ENCODE measurements at places on chromosomes 5 and 9. TPM values are rescaled to one million over a fixed set of nuclear protein-coding genes. Genes with fewer than 3 reads are reported as not detected.
A peak's percentile ranks its signal among the peaks of the same experiment; 100 is the strongest.

- no peak for DNase-seq
These were observed 37.6 kb upstream of the HNRNPA0 start for GRCh38 chr5:137791799-137792198.

- DNase-seq = no peak
These were observed 6.3 kb upstream of the ATG10 start for GRCh38 chr5:81965524-81965923.

DNA sequence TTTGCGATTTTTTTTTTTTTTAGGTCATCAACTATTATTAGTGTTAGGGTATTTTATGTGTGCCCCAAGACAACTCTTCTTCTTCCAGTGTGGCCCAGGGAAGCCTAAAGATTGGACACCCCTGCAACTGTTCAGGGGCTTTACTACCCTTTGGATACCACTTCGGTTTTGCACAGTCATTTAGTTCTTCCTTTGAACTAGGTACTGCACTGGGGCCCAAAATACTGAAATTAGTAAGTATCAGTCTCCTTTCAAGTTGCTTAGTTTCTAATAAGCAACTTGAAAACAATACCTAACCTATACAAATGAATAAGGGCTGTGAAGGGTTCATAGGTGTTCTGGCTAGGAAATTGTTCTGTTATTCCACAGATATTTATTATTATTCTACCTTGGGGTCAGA is 45.3 kb downstream of the CWC27 start:
- no peak for DNase-seq

DNA sequence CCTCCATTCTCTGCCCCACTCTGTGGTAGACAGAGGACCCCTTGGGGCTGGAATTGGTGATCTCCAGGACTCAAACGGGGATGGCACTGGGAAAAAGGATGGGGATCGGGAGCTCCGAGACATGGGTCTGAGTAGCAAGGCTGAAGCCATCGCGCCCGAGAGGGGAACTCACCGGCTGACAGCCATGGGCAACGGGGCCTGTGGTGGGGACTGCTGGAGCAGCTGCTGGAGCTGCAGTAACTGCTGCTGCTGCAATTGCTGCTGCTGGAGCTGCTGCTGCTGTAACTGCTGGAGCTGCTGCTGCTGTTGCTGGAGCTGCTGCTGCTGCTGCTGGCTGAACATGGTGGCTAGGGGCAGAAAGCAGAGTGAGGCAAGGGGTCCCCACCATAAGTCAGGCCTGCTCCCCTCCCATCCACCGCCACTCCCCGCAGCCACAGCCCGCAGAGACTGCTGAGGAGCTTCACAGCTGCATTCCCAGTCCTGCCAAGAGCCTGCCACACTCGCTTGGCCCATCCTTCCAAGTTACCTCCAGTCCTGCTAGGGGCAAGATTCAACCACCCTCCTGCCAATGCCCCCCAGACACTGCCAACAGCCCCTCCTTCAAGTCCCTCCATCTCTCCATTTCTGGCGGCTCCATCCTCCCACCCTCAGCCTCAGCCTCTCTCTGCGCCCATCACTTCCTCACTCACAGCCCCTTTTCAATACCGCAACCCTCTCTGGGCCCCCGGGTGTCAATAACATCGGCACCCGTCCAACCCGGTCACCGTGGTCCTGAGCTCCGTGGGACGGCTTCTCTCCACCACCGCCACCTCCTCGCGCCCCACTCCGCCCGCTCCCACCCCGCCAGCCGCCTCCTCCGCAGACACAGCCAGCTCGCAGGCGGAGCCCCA is 611 bp downstream of the CIZ1 start:
- no peak for DNase-seq

DNA sequence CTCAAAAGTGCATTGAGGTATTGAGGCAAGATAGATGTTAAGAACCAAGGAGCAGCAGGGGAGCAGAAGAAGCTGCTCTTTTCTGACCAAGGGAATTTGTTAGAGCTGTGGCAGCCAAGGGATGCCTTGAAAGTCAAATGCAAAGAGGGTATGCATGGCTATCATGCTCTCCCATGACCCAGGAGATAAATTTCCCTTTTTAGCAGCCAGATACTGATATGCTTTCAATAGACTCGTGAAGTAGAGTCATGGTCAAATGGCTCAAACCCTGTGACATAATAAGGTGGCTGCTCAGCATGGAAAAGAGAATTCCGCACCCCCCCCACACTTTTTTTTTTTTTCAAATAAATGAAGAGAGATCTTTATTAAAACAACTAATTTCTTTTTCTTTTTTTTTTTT is 180.9 kb upstream of the ACTBL2 start:
- DNase-seq = no peak

DNA sequence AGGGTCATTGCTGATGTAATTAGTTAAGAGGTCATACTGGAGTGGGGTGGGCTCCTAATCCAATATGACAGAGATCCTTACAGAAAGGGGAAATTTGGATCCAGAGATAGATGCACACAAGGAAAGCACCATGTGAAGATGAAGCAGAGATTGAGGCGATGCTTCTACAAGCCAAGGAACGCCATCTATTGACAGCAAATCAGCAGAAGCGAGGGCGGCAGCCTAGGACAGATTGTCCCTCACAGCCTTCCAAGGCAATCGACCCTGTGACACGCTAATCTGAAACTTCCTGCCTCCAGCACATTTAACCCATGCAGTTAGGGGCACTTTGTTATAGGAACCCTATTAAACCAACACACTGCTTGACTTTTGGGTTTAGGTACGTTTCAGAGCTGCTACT is 285.1 kb upstream of the DAP start:
- DNase-seq = no peak

DNA sequence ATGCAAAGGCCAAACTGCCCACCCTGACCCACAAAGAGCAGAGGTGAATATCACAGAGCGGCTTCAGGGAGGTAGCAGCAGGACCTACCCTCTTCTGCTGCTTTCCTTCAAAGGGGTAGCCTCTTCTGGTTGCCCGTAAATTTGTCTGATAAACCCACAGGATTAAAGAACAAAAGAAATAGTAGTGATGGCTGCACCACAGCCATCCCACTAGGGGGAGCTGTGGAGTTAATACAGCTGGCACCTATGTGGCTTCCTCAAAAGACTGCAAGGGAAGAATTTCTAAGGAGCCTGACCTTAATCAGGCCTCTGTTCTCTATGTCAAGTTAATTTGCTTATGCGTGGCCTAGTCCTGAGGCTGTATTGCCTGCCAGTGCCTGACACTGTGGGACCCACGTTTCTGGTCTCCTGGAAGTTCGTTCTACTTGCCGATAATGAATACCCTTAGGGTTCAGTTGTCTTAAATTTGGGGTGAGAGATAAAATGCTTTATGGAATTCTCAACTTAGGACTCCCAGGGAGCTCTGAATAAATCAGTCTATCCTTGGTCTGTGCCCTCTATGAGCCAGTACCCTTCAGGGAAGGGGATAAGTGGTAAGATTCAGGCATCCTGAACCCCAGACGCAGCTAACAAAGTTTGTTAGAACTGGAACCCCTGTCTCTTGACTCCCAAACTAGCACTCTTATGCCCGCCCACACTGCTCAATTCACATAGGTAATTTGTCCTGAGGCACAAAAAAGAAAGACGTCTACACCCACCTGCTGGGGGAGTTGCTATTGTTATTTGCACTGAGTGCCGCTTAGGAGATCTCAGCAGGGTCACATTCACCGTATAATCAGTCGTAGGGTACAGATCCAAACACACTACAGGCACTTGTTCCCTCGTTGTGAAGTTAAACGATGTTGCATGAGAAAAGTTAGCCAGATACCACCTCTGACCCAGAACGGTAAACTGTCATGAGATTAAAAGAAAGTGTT is 77.1 kb downstream of the SUSD1 start:
- peak; percentile 75 for DNase-seq

- DNase-seq = no peak
These were observed 12.3 kb downstream of the FCN2 start for GRCh38 chr9:134892820-134893420.

- no peak for DNase-seq
These were observed 3.9 kb upstream of the S100Z start for GRCh38 chr5:76845890-76846289.

- no peak for DNase-seq
These were observed 343.2 kb downstream of the ANXA1 start for GRCh38 chr9:73494894-73495293.

DNA sequence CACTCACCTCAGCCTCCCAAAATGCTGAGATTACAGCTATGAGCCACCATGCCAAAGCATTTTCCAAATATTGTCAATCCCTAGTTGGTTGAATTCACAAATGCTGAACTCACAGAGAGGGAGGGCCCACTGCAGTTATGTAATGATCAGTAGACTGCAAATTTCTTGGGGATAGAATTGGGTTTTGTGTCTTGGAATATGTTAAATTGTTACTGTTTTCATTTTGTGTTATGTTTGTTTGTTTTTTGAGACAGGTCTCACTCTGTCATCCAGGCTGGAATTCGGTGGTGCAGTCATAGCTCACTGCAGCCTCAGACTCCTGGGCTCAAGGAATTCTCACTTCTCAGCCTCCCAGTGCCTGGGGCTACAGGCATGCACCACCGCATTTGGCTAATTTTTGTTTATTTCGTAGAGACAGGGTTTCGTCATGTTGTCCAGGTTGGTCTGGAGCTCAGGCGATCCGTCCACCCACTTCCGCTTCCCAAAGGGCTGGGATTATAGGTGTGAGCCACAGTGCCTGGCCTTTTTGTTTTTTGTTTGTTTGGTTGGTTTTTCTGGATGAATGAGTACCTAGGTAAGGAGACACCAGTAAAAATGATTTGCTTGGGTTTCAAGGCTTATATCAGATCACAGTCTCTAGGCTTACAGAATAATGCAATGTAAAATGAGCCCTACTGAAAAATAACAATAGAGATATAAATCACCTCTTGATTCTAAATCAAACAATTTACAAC is 31.5 kb upstream of the LMNB1 start:
- DNase-seq = no peak

GRCh38 chr5:35303152-35303551 is 72.9 kb upstream of the PRLR start:
- no peak for DNase-seq

DNA sequence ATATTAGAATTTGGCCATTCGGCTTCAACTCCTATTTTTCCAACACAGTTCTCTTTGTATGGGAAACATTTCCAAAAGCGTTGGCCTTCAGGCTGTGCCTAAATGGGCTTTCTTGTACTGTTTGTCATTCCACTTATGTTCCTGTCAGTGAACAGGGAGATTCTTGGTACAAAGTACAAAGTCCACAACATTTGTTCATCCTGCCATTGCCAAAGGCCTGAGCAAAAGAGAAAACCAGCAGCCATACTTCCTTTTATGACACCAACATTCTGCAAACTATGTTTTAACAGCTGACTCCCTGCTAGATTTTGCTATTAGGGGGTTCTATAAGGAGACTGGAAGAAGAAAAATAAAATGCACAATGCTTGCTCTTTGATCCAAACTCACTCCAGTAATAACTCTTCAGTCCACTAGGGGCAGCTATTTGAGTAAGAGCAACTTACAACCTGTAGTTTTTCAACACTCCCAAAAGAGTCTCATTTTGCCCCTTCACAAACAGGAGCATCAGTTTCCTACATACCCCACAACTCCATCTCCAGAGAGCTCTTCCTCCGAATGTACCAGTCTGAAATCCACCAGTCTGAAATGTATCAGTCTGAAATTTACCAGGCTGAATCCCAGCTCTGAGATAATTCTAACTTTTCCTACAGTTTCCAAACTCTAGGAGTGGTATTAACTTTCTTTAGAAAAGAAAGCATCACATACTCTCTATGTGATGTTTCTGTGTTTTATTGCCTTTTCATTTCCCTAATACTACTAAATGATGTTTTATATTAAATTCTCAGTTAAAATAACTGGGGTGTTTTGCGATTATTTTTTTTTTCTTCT is 693.8 kb downstream of the DNAH5 start:
- DNase-seq = no peak

DNA sequence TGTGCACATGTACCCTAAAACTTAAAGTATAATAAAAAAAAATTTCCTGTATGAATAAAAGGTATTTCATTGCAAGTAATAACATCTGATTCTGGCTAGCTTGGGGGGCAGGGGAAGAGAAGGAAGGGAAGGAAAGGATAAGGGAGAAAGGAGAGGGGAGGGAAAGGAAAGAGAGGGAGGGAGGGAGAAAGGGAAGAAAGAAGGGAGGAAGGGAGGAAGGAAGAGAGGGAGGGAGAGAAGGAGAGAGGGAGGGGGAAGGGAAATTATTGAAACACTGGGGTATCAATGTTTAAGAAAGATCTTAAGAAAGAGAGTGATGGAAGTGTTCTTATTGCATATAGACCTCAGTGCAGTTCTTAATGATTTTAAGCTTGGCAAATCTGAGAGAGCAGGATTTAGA is 129.8 kb upstream of the ZNF366 start:
- DNase-seq = no peak

GRCh38 chr5:129670957-129671500 is 76.9 kb upstream of the MINAR2 start:
- DNase-seq = no peak

DNA sequence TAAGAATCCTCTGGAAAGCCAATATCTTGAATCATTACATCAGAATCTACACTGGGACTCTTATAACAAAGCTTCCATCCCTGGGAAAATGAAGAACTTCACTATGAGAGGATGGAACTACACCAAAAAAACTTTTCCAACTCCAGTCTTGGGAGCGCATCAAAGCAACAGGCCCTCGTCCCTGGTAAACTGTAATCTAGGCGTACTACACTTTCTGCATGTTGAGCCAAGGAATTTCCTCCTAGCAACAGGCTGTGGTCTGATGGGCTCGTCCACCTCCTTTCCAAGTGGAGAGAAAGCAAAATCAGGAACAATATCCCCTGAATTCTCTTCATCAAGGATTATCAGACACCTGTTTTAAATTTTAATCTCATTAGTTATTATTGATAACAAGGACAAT is 94.1 kb downstream of the NFIB start:
- DNase-seq = no peak

GRCh38 chr5:1118738-1119137 is 6.9 kb upstream of the SLC12A7 start:
- DNase-seq = no peak

- no peak for DNase-seq
These were observed 60.2 kb upstream of the FUBP3 start for GRCh38 chr9:130518943-130519799.

DNA sequence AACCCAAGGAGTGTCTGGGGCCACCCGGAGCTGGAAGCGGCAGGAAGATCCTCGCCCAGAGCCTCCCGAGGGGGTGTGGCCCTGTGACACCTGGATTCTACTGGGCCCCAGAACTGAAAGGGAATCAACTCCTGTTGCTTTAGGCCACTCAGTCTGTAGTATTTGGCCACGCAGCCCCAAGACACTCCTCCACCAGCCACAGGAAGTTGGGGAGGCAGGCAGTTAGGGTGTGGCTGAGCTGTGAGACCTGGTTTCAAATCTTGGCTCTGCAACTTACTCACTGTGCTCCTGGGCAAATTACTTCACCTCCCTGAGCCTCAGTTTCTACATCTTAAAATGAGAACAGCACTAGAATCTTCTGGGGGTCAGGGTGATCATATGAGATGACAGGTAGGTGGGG is 119.8 kb upstream of the PPP1R26 start:
- DNase-seq = no peak

Gene ORM1
- not detected for total RNA-seq

Gene MYMK
- total RNA-seq = not detected

Gene TMEM171
- total RNA-seq = not detected

Gene SH3PXD2B
- 89.1 TPM for total RNA-seq

Gene DOLPP1
- 43.9 TPM for total RNA-seq

Gene PKN3
- 28.0 TPM for total RNA-seq

Gene AGXT2
- not detected for total RNA-seq

Gene MYORG
- total RNA-seq = 1.7 TPM

Gene SPINK1
- not detected for total RNA-seq

Gene NPR3
- total RNA-seq = 8.5 TPM

Gene CD74
- 6.3 TPM for total RNA-seq

Gene ADRA1B
- 0.32 TPM for total RNA-seq

Gene UCK1
- total RNA-seq = 56.4 TPM

Gene DMRT2
- total RNA-seq = 0.55 TPM

Data from neural crest cell (in vitro differentiated cells).